ENCODE measurements at places on chromosomes 16 and 17. TPM values are rescaled to one million over a fixed set of nuclear protein-coding genes. Genes with fewer than 3 reads are reported as not detected.

Gene KRTAP4-1
- total RNA-seq: not detected

DNA sequence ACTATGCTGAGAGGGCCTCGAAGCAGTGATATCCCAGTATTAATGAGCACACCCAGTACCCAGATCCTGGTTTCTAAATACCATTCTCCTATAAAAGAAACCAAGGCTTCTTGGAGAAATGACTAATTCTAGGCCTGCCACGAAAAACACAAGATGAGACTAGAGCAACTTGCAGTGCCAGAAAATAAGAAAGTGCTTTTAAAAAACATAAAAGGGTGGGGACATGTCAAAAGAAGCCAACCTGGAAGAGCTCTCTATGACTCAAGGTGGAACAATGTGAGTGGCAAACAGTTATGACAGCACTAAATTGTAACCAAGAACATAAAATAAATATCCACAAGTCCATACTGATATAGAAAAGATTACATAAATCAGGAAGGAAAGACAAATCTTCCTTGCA is 153.2 kb upstream of the KCNJ18 start:
- peak; percentile 4 for DNase-seq

- peak; percentile 53 for DNase-seq
These were observed 356.3 kb upstream of the TNRC6C start for GRCh38 chr17:77602062-77602746.

Gene SCRN2
- 17.5 TPM for total RNA-seq

- DNase-seq: no peak
These were observed 12.7 kb downstream of the ENDOV start for GRCh38 chr17:80427366-80428282.

DNA sequence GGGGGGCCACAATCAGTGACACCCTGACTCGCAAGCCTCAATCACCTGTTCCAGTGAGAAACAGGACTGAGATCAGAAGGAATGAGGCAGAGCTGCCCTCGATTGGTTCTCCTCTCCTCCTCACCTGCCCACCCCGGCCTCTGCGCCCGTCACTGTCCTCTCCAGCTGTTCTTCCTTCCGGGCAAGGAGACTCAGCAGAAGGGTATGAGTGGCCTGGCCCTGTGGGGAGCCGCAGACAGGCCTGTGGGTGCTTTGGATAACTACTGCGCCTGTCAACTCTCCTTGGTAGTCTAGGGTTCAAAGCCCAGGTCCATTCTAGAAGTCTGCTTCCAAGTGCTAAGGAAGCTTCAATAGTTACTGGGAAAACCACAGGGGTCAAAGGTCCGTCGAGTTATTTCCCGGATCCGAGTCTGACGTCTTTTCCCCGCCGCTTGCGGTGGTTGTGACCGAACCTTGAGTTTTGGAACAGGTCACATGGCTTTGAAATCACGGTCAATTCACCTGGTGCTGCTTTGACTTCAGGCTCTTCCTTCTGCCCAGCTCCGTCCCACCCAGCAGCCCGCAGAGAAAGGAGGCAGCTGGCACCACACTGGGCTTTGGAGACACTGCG is 8.3 kb downstream of the CARD14 start:
- no peak for DNase-seq

Gene DRG2
- total RNA-seq: 32.2 TPM

GRCh38 chr17:58191241-58191896 is 1.2 kb upstream of the EPX start:
- DNase-seq: no peak

DNA sequence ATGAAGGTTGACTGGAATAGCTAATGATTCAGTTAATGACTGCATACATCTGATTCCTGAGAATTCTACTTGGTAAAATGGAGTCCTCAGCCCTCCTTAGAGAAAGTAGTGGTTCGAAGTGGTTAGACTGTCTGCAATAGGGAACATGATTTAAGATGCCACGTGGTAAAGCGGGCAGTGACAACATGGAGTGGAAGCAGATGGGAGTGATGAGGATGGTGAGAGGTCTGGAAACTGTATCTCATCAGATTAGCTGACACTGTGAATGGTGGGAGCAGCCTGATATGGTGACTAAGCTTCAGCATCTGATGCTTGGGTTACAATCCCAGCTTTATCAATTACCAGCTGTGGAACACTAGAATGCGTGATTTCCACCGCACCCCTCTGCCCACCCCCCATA is 8.4 kb downstream of the CDH11 start:
- no peak for DNase-seq

GRCh38 chr16:87664792-87665191 is 62.5 kb downstream of the JPH3 start:
- DNase-seq: no peak

Measured in astrocyte (in vitro differentiated cells and primary cell).